Activated T-cell treated with anti-CD3 and anti-CD28 coated beads, Interleukin-2, amount 50 U/mL, for 24 hours (primary cell): ENCODE measurements at places on chromosomes 11 and 22.

- DNase-seq, result no peak
Observed at GRCh38 chr22:45204241-45204640, 36.5 kb downstream of the KIAA0930 start.

DNA sequence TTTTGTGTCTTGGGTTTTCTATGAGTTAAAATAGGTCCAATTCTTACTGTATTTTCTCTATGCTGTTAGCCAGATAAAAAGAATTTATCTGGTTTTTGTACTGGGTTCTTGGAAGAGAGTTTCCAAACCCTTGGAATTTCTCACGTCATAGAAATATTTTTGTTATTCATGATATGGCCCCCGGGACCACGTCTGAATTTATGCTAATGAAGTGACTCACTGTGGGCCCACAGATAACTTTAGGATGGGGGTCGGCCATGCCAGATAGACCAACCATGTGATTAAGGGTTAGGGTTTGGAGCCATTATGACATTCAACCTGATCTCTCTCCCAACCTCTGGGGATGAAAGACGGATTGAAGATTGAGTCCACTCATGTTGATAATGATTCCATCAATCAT is 35.6 kb upstream of the DDI1 start:
- no peak for DNase-seq

GRCh38 chr11:76786016-76786415 is 2.9 kb downstream of the TSKU start:
- no peak for DNase-seq

- peak; percentile 54 for DNase-seq
Observed at GRCh38 chr11:8604078-8604723, 10.2 kb upstream of the STK33 start.

GRCh38 chr11:27159335-27159679 is 118.7 kb downstream of the BBOX1 start:
- no peak for DNase-seq

DNA sequence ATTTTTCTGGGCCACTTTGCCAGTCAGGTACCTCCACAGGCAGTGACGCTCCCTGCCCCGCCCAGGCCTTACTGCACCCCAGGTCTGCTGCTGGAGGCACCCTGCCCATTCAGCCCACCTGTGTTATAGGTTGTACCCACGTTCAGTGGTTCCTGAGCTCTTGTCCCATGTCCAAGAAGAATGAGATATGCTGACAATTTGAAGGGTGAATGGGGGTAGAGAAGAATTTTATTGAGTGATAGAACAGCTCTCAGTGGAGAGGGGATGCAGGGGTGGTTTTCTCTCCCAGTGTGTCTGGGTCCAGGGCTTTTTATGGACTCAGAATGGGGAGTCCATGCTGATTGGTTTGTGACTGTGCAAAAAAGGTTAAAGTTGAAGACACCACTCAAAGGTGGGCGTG is 149.7 kb downstream of the LDLRAD3 start:
- no peak for DNase-seq

DNA sequence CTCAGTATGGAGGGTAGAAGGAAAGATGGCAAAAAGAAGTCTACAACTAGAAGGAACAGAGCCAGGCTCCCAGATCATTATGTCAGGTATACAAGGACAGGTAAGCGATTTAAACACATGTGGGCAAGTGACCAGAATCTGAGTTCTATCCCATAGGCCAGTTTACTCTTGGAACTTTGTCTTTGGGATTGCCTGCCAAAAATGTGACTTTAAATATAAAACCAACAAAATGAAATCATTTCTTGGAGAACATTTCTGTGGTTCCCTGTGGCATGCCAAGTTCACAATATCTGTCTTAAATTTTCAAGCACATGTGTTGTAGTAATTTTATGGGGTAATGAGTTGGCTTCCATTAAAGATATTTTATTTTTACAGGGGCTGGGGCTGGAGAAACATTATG is 141.0 kb downstream of the SLC17A6 start:
- DNase-seq, result no peak

DNA sequence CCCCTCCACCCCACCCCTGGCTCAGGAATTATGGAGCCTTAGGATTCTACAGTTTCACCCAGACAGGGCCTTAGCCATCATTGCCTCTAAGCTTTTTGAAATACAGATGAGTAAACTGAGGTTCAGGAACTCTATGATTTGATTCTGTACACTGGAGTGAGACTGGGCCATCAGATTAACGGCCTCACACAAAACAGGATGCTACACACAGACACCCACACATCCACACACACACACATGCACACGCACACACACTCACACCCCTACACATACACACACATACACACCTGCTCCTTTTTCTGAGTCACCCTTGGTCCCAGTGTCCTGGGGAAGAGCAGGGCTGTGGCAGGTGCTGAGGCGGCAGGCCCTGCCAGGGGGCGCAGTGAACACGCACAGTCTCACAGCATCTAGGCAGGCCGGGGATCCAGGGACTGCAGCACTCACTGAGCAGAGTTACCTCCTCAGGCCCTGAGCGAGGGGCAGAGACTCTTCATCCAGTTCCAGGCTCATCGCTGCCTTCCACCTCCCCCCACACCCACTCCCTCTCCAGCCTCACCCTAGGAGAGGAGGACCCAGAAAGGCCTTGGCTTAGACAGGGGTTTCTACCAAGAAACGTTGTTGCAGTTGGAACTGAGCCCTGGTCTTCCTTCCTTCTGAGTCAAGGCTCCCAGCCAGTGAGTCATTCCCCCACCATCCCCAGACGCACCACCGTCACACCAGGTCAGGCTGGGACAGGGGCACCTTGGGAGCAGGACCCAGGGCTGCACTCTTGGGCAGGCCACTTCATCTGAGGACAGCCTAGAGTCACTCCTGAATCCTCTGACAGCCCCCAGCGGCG is 89.8 kb upstream of the PARVA start:
- no peak for DNase-seq

- DNase-seq, result no peak
Observed at GRCh38 chr11:14500181-14500651, 605 bp upstream of the COPB1 start.

GRCh38 chr11:19872512-19873145 is 160.0 kb downstream of the NAV2 start:
- DNase-seq, result no peak

GRCh38 chr11:38278457-38279141 is 1680.6 kb upstream of the RAG2 start:
- no peak for DNase-seq

DNA sequence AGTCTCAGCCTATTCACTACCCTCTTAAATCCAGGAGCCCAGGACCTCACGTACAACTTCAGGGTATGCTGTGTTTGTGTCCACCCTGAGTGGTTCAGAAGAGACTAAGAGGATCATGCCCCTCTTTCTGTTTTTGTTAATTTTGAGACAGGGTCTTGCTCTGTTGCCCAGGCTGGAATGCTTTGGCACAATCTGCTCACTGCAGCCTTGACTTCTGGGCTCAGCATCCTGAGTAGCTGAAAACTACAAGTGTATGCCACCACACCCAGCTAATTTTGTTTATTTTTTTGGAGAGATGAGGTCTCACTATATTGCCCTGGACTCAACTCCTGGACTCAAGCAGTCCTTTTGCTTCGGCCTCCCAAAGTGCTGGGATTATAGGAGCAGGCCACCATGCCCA is 118.5 kb downstream of the NAT10 start:
- no peak for DNase-seq
